ENCODE measurements at places on chromosomes 7 and 10.

DNA sequence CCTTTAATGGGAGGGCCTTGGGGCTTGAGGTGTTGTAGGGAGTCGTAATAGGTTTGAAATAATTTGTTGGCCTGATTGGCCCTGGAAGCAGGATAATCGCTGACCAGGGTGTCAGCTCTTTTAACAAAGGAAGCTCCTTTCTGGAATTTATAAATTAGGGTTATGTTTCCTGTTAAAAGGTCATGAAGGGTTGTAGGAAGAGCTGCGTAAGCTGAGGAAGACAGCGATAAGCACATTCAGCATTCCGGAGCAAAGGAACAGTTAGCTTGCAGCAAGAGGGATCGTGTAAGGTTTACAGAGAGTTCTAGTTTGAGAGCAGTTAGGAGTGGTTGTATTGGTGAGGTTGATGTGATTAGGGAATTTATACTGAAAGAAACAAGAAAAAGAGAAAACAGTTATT, 21.3 kb downstream of the CPA4 start:
- no peak for DNase-seq

GRCh38 chr7:90453259-90453891, 16.1 kb upstream of the PTTG1IP2 start:
- no peak for DNase-seq

GRCh38 chr7:91285696-91286355, 21.6 kb downstream of the FZD1 start:
- no peak for DNase-seq

GRCh38 chr7:114102996-114103395, 184.2 kb upstream of the PPP1R3A start:
- DNase-seq, result no peak

- DNase-seq, result no peak
Observed at GRCh38 chr7:21334906-21335305, 93.0 kb upstream of the SP4 start.

- DNase-seq, result no peak
Observed at GRCh38 chr7:83984591-83984990, 210.0 kb downstream of the SEMA3A start.
